ENCODE measurements at places on chromosomes 3 and 15.

GRCh38 chr3:133757701-133758567 is 11.7 kb downstream of the TF start:
- DNase-seq = no peak

- no peak for DNase-seq
Measured at GRCh38 chr3:28050885-28051284, 190.5 kb upstream of the CMC1 start.

DNA sequence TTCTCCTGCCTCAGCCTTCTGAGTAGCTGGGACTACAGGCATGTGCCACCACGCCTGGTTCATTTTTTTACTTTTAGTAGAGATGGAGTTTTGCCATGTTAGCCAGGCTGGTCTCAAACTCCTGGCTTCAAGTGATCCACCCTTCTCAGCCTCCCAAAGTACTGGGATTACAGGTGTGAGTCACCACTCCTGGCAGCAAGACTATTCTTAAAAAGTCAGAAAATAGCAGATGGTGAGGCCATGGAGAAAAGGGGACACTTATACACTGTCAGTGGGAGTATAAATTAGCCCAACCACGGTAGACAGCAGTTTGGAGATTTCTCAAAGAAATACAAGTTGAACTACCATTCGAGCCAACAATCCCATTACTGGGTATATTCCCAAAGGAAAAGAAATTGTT is 603.3 kb upstream of the TBL1XR1 start:
- no peak for DNase-seq

- no peak for DNase-seq
Measured at GRCh38 chr15:24777307-24777706, 101.7 kb downstream of the NPAP1 start.

DNA sequence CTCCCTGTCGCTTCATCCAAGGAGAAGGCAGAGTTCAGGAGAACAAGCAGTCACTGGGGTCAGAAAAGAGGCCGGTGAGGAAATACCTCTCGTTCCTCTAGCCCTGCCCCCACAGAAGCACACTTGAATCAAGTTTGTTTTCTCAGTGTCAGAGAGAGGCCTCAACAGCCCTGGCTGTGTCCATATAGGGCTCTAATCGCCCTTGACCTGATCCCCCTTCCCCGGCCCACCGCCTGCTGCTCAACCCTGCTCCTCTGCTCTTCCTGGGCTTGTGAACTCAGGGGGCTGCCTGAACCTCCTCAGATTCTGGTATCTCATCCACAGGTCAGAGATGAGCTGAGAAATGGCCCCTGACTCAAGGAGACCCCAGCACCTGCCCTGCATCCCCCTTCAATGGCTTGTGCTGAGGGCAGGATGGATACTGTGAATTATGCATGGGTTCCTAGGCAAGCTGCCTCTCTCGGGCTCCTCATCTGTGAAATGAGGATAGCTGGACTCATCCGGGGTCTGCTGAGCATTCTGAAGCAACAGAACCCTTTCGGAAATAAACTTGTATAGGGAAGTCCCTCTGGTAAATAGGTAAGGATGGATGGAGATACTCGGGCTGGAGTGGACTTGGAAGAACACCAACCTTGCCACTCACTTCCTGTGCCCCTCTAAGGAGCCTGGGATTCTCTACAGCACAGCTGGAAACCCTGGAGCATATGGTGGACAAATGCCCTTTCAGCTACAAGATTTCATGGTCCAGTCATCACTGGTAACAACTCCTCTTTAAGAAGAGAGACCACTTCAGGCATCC is 147.5 kb downstream of the STT3B start:
- DNase-seq = no peak

GRCh38 chr15:60191016-60191415 is 186.9 kb downstream of the FOXB1 start:
- DNase-seq = no peak

GRCh38 chr3:14144423-14145075 is 19.7 kb downstream of the TMEM43 start:
- peak; percentile 98 for DNase-seq

DNA sequence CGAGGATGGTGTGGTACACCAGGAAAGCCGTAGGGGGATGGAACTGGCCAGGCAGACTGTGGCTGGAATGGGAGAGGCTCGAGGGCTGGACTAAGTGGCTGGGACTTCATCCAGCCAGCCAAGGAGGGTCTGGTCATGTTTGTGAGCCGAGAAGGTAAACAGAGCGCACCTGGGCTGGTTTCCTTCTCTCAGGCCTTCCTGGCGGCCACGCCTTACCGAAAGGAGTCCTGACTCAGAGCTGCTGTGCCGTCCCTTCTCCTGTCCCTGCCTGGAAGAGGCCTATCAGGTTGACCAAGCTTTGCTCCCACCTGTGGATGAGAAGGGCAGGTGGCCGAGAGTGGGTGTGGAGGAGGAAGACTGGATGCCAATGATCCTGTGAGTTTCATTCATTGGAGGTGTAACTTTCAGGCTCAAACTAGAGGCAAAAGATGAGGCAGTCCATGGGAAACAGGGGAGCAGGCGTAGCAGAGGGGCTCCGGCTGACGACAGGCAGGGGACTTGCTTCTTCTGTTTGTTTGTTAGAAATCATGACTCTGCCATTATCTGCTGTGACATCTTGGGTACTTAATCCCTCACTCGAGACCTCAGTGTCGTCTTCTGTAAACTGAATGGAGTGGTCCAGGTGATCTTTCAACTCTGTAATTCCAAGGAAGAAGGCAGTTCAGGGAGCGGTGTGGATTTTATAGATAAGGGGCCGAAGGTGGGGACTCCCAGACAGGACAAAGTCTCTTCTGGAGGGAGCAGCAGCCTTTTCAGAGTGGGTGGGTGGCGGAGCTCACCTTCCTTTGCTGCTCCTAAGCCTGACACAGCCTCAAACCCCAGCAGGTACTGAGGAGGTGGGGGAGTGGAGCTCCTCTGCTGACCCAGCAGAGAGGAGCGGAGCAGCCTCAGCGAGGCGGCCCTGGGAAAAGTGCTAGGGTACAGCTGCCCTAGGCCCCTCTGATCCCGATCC is 71.8 kb upstream of the GATM start:
- DNase-seq = no peak

DNA sequence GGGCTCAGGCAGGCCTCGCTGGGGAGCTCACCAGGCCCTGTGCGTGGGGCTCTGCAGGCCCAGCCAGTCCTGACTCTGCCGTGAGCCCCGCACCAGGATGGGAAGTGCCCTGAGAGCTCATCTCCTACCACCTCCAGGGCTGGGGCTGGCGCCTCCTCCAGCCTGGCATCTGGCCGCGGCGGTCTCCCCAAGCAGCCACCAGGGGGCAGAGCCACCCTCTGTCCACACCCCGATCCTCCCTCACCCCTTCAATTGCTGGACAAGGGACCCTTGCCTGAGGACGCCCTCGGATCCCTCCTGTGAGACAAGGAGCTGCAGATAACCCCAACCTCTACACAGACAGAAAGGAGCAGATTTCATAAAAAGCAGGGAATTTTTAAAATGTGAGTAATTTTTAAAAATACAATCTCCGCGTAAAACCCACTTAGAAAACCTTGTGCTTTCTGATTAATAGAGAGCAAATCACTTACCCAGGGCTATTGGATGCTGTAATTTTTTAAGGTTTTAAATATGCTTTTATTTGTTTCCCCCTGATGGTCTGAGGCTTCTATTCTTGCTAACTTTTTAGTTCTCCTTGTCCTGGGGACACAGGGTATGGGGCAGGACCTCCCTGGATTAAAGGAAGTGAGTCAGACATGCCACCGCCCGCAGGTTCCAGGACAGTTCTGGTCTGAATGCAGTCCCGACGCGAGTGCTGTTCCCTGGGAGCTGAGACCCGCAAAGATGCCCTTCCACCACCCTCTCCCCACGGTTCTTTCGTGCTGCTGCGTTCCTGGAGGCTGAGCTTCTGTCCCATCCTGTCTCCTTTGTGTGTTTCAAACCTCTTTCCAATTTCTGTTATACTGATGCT is 52.3 kb upstream of the CHRNA7 start:
- DNase-seq = no peak

DNA sequence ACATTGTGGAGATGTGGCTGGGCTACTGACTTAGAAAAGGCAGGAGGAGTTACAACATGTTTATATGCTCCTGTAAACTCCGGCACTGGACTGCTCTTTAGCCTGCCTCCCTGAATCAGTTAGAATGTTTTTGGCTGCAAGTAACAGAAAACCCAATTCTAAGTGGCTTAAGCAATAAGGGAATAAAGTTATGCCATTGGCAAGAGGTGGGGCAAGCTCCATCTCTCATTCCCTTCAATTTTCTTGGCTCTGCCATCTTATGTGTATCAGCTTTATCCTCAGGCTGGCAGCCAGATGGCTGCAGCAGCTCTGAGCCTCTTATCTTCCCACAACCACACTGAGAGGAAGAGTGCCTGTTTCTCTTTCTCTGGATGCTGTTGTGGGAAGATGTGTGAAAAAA is 22.4 kb upstream of the MEIS2 start:
- no peak for DNase-seq

DNA sequence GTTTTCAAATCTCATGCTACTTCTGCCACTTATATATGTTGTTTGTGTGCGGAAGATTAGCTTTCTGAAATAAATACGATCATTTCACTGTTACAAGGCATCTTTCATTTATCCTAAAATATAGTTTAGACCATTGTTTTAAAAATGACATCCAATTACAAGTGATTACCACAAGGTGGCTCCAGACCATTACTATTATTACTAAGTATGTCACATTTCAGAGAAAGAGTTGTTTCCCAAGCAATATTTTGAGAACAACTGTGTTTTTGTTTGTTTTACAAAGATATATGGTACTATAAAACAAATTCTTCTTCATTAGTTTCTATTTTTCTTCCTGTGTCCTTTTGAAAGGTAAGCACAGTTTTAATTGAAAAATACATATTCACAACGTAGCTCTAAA is 136.0 kb upstream of the RAP2B start:
- DNase-seq = no peak

DNA sequence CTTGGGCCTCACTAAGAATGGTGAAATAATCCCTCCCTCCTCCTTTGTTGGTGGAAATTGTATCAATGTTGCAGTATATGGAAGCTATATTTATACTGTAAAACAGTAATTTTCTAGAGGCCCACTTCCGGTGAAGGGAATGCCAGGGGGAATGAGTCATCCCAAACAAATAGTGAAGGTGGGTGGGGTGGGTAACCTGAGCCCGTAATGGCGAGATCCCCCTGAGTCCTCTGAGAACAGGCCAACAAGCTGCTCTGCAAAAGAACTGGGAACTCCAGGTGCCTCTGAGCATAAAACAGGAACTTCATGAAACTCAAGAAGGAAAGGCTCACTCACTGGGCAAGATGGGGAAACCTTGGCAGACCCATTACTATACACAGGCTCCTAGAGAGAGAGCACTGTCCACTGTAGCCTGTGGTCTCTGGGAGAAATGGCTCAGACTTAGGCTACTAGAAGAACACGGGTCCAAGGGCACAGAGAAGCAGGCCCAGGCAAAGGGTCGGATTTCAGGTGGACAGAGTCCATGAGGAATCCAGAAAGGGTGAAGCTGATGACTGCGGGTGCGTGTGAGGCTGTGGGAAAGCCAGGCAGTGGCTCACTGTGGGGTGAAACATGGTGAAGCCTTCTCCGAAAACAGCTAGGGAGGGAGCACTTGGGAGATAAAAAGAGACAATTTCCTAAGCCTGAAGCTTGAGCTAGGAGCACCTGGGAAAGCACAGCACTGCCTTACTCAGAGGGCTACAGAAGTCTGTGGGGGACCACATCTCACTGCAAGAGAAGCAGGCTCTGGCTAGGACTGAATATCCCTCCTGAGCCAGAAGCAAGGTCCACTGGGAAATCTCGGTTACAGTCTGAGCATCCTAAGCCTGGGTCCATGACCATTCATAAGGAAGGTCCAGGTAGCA is 19.8 kb downstream of the LARP6 start:
- DNase-seq = no peak

DNA sequence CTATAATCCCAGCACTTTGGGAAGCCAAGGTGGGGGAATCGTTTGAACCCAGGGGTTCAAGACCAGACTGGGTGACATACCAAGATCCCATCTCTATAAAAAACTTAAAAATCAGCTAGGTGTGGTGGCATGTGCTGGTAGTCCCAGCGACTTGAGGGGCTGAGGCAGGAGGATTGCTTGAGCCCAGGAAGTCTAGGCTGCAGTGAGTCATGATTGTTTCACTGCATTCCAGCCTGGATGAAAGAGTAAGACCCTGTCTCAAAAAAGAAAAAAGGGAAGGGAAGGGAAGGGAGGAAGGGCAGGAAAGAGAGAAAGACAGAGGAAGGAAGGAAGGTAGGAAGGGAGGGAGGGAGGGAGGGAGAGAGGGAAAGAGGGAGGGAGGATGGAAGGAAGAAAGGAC is 133.7 kb upstream of the LRRN1 start:
- DNase-seq = no peak

GRCh38 chr3:100577382-100578008 is 31.9 kb upstream of the ADGRG7 start:
- no peak for DNase-seq

DNA sequence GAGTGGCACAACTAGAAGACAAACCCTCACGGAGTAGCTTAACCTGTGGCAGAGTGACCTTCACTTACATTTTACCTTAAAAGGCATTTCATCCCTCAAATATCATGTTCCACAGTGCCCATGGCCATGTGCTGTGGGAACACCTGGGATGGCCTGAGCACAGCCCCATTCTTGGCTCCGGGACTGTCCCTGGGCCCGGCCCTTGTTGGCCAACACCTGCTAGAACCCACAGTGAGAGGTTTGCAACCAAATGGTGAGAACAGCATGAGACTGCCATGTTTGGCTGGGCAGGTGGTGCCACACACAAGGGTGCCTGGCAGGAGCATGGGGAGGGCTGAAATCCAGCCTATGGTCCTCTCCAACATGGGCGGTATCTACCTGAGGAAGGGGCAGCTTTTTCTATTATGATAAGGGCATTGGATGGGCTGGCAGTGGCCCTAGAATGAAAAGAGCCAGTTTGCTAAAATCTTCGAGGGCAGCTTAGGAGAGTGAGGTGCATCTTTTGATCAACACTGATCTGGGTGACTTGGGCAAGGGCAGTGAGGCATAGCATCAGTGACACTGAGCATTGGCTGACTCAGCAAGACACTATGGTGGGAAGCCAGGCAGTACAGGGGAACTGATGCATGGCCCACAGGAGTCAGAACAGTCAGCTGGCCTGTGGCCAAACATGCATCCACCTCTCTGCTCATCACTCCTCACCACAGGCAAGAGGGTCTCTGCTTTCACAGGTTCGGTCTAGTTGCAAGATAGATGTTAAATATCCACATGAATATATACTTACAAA is 53.9 kb downstream of the SYNM start:
- no peak for DNase-seq

GRCh38 chr3:194522579-194523046 is 35.8 kb upstream of the ATP13A3 start:
- DNase-seq = peak; percentile 23

DNA sequence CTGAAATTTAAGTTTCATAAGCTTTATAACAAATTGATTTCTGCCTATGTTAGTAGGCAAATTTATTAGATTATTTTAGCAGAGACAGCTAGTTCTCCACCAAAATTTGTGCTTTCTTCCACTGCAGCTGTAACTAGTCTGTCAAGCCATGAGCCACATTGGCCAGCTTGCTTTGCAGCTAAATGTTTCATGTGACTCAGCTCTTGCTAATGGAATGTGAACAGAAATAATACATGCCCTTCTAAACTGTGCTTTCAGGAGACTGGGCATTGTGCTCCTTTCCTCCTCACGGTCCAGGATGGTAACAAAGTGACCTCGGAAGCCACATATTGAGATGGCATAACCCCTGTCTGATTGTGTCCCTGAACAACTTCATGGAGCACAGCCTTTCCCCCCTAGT is 51.3 kb upstream of the KPNA4 start:
- DNase-seq = peak; percentile 21

- DNase-seq = no peak
Measured at GRCh38 chr3:182913889-182914288, 66.4 kb downstream of the DCUN1D1 start.

All from AG04449 (cell line).